ENCODE measurements at places on chromosomes 6 and 20. TPM values are rescaled to one million over a fixed set of nuclear protein-coding genes. Genes with fewer than 3 reads are reported as not detected.
A peak's percentile ranks its signal among the peaks of the same experiment; 100 is the strongest.

The COL11A2 gene
- 0.38 TPM for total RNA-seq

The EFCAB8 gene
- not detected for total RNA-seq

The OR2H1 gene
- not detected for total RNA-seq

DNA sequence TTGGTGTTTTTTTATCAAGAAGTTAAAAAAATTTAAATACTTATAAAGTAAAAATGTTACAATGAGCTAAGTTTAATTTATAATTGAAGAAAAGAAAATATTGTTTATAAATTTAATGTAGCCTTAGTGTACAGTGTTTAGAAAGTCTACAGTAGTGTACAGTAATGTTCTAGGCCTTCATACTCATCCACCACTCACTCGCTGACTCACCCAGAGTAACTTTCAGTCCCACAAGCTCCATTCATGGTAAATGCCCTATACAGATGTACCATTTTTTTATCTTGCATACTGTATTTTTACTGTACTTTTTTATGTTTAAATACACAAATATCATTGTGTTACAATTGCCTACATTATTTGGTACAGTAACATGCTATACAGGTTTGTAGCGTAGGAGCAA, 26.0 kb downstream of the HTR1E start:
- no peak for DNase-seq

- DNase-seq = no peak
These were observed 280.6 kb downstream of the FARS2 start for GRCh38 chr6:5541751-5542432.

DNA sequence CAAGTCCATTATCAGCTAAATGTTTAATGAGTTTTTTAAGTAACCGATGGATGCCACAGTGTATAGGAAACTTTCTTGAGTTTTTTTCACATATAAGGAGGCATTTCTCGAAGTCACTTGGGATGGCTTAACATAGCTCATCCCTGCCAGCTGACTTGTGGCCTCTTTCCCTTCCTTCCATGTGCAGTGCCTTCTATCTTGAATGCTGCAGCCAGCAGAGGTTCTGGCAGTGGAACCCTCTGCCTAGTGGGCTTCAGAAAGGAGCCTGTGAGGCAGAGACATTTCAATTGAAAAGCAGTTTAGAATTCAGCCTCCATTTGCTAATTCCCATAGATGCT, 51.9 kb downstream of the AKAP12 start:
- no peak for DNase-seq

DNA sequence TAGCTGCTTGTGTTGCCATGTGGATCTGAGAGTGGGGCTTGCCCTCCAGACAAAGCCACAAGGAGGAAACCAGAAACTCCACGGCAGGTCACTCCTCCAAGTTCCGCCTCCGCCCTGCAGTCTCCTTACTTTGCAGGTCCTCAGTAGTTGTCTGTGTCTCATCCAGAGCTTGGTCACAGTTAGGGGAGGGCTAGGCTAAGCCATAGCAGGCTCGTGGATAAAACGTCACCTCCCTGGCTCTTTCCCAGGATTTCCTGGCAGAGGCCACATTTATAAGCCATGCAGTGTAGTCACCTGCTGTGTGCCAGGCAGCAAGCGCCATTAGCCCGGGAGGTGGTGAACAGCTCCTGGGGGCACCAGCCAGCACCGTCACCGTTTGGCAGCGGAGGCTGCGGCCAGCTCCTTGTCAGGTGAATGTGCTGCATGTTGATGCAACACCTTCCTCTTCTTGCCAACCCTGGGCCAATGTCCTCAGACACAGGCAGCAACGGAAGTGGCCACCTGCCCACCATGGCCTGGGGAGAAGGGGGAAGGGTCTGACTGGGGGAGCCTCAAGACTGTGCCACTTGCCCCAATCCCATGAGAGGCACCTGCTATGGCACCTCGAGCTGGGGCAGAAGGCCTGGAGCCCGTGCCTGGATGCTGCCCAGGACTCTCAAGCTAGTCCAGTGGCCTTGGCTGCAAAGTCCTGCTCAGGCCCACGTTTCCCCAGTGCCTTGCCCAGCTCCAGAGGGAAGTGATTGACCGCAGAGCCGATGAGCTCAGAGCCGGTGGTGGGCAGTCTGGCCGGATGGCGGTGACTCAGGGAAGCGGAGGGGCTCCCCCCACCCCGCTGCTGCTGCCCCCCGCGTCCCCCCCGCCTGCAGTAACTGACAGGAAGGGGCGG, 39.0 kb upstream of the SLCO4A1 start:
- peak; percentile 71 for DNase-seq

DNA sequence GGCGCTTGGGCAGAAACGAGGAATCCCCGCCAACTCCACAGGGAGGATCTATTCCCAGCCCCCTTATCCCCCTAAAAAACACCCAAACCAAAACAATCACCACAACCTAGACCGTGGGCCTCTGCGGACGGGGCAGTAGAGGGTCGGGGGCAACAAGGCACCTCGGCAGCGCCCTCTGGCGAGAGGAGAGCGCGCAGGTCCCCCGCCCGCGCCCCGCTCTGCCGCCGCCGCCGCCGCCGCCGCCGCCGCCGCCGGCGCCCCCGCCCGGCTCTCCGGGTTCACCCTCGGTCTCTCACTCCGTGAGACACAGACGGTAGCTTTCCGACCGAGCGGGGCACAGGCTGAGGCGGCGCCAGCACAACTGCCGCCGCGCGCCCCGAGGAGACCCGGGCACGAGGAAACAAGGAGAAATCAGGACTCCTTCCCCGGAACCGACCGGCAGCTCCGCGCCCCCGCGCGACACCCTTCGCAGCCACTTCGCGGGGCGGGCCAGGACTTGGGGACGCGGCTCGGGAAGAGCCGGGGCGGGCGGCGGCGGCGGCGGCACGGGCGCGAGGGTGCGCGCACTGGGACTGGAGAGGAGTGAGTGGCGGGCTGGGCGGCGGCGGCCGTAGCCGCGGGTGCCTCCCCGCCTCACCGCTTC, at the start of gene SLC35F1:
Gene SLC35F1, plus strand, starts transcription at position 307 of the 643 bp plus-strand sequence.
- no peak for DNase-seq

DNA sequence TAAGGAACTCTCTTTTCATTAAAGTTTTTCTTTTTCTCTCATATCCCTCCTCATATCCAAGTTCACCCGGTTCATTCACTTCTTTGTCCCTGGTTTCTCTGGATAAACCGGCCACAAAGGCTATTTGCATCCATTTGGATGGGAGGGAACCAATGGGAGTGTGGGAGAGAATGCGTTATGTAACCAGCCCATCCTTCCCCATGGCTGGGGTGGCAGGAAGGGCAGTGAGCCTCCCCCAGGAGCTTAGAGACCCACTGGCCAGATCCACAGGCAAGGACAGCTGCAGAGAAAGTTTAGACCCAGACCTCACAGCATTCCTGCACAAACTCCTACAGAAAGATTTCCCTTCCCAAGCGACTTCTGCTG, 10.7 kb downstream of the CASS4 start:
- DNase-seq = no peak

- DNase-seq = peak; percentile 79
These were observed 4.6 kb upstream of the BICRAL start for GRCh38 chr6:42777126-42777822.

GRCh38 chr6:151139524-151139923, 100.2 kb upstream of the AKAP12 start:
- no peak for DNase-seq

- DNase-seq = no peak
These were observed 298.9 kb upstream of the BMP2 start for GRCh38 chr20:6468423-6469116.

- DNase-seq = peak; percentile 19
These were observed 586.3 kb downstream of the HTR1B start for GRCh38 chr6:76876922-76877553.

Measured in kidney epithelial cell (primary cell).